ENCODE measurements at places on chromosomes 16 and 17.

DNA sequence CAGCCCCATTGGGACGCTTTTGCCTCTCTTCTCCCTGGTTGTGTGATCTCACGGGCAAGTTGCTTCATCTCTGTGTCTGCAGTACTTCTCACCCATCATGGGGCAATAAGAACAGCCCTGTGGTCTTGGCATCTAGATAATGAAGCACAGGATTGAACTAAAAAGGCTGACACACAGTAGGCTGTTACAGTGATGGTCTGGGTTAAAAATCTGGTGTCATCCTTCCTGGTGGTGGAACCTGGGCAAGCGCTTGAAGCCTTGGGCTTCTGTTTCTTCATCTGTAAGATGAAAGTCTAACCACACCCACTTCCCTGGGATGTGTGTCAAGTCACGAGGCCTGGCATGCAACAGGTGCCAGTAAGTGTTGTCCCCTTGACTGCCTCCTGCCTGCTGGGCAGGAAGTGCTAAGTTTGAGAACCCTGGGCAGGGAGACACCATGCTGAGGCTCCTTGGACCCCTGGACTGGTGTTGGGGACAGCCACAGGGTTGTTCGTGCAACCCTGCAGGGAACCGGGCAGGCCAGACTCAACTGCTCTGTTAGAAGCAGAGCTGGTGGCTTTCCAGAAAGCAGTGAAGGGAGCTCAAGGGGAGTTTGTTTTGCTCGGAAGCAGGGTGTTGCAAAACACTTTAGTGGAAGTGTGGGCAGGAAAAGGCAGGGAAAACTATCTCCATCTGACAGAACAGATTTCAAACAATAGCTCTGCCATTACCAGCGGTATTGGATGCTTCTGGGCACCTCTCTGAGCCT is 5.9 kb upstream of the MAP2K3 start:
- no peak for DNase-seq

DNA sequence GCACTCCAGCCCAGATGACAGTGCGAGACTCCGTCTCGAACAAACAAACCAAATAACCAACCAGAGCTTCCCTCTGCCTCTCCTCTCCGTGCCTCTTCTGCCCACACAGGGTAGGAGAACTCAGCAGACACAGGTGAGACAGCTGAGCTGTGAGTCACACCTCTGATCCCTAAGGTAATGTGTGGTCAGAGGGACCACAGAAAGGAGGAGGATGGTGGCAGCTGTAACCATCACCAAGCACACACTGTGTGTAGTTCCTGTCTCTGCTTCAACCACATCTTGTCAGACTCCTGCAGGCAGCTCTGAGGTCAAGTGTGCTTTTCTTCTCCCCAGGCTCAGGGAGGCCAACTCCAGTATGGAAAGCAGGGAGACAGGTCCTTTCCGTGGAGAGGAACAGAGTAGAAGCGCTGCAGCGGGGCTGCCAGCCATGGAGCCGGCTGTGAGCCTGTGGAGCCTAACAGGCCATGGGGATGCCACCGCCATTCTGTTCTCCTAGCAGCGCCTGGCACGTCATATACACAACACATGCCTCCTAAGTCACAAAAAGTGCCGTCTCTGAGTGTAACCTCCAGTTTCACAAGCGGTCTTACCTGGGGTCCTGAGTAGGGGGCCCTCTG is 7.1 kb downstream of the NUDT16L1 start:
- no peak for DNase-seq

DNA sequence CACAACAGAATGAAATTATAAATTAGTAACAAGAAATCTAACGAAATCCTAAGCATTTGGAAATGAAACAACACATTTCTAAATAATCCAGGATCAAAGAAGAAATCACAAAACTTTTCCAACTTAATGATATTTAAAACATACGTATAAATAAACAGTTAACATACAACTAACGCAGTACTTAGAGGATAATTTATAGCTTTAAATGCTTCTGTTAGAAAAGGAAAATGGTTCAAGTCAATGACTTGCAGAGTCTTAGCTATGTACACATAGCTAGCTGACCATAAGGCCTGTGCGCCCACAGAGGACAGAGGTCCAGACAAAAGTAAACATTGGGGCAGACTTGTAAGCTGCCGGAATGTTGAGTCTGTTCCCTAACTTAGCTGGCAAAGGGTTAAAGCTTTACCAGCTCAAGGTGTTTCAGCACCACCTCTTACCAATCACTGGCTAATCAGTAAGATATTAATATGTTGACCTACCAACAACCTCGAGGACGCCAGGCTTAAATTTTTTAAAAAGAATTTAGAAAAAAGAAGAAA is 84.6 kb downstream of the PARN start:
- DNase-seq, result no peak

GRCh38 chr16:86410081-86410480 is 100.2 kb upstream of the FOXF1 start:
- DNase-seq, result no peak

DNA sequence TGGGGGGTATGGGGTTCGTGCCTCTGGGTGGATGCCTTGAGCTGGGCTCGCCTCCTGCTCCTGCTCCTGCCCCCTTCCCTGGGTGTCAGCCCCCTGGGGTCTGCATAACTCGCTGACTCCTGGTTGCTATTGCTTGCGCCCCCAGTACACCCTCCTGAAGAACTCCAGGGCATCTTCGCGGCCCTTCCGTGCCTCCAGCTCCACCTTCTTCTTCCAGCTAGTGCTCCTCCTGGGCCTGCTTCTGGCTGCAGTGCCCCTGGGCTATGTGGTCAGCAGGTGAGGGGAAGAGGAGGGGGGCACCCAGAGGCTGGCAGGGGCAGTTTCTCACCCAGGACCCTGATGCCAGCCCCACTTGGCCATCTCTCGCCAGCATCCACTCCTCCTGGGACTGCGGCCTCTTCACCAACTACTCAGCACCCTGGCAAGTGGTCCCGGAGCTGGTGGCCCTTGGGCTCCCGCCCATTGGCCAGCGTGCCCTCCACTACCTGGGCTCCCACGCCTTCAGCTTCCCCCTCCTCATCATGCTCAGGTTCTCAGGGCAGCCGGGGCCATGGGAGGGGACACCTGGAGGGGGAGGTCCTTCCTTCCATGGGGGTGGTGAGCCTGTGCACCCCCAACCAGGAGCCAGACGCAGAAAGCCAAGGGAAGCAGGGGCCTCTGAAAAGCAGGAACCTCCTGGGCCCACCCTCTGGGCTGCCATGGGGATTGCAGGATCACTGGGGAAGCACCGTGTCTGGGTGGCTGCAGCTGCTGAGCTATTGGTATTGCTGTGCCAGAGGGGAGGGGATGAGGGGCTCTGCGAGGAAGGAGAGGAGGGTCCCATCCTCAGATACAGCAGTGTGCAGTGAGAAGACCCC is 7.8 kb upstream of the C17orf99 start:
- no peak for DNase-seq

DNA sequence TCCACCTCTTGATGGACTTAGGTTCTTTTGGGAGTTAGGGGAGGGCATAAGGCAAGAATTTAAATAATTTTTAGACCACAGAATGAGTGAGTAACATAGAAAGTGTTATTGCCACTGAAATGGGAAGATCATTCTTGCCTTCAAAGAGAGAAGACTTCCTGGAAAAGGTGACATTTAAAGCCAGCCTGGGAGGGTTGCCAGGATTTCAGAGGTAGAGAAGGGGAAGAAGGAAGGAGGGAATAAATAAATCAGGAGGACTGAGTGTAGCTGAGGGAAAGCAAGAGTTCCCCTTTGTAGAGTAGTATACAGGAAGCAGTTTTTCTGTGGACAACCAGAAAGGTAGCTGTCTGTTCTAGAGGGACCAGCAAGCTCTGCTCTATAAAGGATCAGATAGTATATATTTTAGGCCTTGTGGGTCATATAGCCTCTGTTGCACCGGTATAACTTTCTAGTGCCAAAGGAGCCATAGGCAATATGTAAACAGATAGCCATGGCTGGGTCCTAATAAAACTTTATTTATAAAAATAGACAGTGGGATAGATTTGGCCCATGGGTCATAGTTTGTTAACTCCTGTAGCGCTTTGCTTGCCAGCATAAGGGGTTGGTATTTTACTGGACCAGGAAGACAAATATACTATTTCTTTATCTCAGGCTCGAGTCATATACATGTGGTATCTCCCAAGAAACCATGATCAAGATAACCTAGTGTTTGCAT is 147.2 kb upstream of the CACNG5 start:
- DNase-seq, result no peak

DNA sequence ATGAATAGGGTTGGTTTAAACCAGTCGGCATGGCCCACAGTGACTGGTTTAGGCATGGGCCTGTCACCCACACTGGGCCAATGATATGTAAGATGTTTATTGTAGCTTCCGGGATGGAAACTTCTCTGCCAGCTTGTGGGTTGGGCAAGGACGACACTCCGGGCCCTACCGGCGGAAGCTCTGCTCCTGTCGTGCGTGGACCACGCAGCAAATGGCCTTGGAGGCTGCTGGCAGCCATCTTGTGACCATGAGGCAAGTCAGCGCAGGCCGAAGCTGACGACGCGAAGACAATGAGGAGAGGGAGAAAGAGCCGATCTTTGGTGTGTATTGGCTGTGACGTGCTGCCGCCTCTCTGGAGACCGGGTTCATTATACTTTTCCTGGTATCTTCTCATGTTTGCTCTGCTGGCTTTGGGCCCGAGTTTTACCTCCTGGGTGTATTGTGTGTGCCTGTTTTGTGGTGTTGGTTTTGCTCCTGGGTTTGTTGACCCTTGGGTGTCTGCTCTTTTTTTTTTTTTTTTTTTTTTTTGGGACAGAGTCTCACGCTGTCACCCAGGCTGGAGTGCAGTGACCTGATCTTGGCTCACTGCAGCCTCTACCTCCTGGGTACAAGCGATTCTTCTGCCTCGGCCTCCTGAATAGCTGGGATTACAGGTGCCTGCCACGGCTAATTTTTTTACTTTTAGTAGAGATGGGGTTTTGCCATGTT is 15.4 kb downstream of the SLC25A10 start:
- no peak for DNase-seq

DNA sequence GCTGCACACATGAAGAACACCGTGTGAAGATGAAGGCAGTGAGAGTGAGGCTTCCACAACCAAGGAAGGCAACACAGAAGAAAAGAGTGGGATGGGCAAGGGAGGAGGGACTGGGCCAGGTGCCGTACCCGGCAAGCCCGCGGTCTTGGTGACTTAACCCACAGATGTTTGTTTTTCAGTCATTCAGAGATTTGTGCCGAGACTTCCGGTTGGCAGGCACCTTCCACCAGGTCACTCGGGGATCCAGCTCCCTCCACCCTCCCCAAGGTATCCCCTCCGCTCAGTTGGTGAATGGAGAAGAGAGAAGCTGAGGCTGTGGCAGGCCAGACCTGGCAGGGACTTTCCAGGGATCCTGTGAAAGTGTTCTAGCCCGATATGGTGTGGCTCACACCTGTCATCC is 4.9 kb upstream of the KREMEN2 start:
- DNase-seq, result no peak

- no peak for DNase-seq
Observed at GRCh38 chr17:39818358-39819000, 45.6 kb downstream of the IKZF3 start.

DNA sequence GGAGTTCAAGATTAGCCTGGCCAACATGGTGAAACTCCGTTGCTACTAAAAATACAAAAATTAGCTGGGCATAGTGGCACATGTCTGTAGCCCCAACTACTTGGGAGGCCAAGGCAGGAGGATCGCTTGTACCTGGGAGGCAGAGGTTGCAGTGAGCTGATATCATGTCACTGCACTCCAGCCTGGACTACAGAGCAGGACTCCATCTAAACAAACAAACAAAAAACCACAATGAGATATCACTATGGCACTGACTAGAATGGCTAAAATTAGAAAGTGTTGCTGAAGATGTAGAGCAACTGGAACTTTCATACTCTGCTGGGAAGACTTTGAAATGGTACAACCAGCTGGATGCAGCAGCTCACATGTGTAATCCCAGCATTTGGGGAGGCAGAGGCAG is 6.5 kb upstream of the TNK1 start:
- DNase-seq, result no peak

GRCh38 chr16:50814541-50814940 is 72.7 kb downstream of the CYLD start:
- no peak for DNase-seq

- DNase-seq, result no peak
Observed at GRCh38 chr17:1484676-1485422, 7.6 kb downstream of the MYO1C start.

- no peak for DNase-seq
Observed at GRCh38 chr17:71114911-71115668, 945.8 kb downstream of the KCNJ2 start.

- no peak for DNase-seq
Observed at GRCh38 chr16:81864646-81865382, 85.7 kb downstream of the PLCG2 start.

- no peak for DNase-seq
Observed at GRCh38 chr16:85091522-85091910, 20.8 kb downstream of the CIBAR2 start.

DNA sequence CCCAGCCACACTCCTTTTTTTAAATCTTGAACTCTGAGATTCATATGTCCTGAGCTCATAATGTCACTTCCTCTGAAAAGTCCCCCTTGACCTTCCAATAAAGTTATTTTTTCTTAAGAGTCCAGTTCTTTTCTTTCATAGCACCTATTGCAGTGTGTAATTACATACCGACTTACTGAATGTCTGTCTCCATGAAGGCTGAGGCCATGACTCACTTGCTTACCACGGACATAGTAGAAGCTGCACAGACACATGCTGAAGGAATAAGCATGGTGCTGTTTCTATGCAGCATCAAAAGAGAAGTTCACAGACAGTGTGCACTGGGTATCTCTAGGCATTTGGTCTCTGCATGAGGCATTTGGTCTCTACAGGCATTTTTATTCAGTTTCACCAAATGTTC is 77.2 kb downstream of the C17orf67 start:
- DNase-seq, result no peak

- no peak for DNase-seq
Observed at GRCh38 chr16:361872-362701, 8.3 kb downstream of the MRPL28 start.
